H1 (cell line): ENCODE measurements at places on chromosomes 5 and 9. TPM values are rescaled to one million over a fixed set of nuclear protein-coding genes. Genes with fewer than 3 reads are reported as not detected.

GRCh38 chr9:98515506-98516204 is 193.1 kb downstream of the GABBR2 start:
- no peak for DNase-seq

GRCh38 chr5:94173100-94173499 is 431.7 kb upstream of the POU5F2 start:
- no peak for DNase-seq

Gene KLHL3
- total RNA-seq, result 10.5 and 13.7 TPM in 2 replicates

- DNase-seq, result no peak
Measured at GRCh38 chr9:133761641-133762248, 23.6 kb upstream of the SARDH start.

DNA sequence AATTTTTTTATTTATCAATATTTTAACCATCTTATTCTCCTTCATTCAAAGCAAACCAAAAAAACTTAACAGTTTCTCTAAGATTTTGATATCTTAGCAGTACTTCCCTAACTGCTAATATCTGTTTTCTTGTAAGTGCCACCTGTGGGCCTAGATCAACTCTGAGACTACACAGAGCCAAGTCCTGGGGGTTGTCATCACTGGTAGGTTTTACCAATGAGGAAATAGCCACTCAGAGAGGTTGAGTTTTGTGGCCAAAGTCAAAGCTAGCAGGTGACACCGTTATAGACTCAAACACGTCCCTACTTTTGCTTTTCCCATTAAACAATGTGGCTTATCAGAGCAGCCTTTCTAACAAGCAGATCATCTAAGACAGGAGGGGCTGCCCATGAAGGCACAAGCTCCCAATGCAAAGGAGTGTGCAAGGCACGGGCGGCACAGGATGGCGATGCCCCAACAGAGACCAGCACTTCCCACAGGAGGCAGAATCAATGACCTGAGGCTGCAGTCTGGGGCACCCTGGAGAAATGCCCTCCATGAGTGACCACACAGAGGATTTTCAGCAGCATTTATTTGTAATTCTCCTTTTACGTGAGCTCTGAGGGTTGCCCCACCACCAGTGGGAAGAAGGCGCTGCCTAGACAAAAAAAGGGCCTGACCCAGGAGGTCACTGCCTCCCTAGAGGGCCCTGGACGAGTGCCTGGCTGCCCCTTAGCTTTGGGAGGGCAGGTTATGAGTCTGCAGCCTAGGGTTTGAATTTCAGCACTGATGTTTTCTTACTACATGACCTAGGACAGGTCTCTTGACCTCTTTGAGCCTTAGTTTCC is 7.4 kb downstream of the TBC1D2 start:
- no peak for DNase-seq

Gene SLC6A3
- 0.46 and 0.48 TPM in 2 replicates for total RNA-seq
